ENCODE measurements at places on chromosomes 12 and 14.

- DNase-seq = no peak
Observed at GRCh38 chr12:5840944-5841343, 104.1 kb downstream of the ANO2 start.

DNA sequence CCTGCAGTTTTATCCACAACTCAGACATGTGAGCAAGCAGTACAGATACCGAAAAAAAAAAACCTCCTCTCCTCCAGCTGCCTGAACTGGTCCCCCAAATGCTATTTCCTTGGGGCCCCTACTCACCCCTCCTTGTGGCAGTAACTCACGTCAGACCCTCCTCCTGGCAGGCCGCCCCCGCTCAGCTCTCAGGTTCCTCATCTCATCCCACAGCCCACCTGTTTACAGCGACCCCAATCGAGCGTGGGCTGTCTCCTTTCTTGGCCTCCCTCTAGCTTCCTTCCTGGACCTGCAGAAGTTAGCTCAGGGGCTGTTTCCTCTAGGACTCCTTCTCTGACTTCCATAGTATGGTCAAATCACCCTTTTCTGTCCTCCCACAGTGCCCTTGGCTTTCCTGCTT is 455.3 kb downstream of the BCL11B start:
- DNase-seq = no peak

GRCh38 chr12:90921536-90921935 is 33.4 kb downstream of the CCER1 start:
- DNase-seq = no peak

- DNase-seq = no peak
Observed at GRCh38 chr12:56084958-56085543, 5.1 kb downstream of the ERBB3 start.

GRCh38 chr12:77060883-77061240 is 4.5 kb downstream of the E2F7 start:
- no peak for DNase-seq

GRCh38 chr12:9899209-9899608 is 17.9 kb downstream of the KLRF2 start:
- no peak for DNase-seq

DNA sequence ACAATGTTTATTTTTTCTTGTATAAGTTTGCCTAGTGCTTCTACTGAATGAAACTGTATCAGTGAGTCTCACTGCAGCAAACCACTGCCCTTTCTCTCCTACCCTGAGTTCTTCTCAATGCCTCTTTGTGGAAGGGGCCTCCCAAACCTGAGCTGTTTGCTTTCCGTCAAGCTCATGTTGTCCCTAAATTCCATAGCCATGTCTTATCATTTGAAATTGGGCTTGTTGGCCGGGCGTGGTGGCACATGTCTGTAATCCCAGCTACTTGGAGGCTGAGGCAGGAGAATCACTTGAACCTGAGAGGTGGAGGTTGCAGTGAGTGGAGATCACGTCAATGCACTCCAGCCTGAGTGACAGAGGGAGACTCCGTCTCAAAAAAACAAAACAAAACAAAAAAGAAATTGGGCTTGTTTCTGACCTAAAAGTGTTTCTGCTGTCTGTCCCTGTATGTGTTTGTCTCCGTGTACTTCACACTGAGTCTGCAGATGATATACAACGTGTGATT is 1.8 kb upstream of the CSRP2 start:
- DNase-seq = no peak

- no peak for DNase-seq
Observed at GRCh38 chr14:74658535-74659131, 46.6 kb upstream of the LTBP2 start.

GRCh38 chr12:103680591-103681141 is 93.6 kb downstream of the STAB2 start:
- peak; percentile 93 for DNase-seq

DNA sequence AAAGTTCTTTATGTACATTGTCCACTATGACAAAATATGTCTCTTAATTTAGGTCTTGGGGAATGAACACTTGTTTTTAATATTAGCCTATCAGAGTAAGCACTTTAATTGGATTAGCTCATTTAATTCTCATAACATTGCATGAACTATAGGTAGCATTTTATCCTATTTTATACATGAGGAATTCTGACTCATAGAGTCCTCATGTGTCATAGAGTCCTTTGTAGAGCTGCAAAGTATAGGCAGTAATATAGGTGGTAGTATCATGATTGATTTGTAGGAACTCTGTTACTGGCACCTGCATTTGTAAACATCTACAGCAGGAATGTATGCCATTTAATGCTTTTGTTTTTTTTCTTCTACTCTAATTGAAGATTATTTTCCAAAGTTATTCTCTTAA is 96.0 kb downstream of the GPHN start:
- no peak for DNase-seq

GRCh38 chr12:23964812-23965211 is 15.3 kb upstream of the SOX5 start:
- no peak for DNase-seq

DNA sequence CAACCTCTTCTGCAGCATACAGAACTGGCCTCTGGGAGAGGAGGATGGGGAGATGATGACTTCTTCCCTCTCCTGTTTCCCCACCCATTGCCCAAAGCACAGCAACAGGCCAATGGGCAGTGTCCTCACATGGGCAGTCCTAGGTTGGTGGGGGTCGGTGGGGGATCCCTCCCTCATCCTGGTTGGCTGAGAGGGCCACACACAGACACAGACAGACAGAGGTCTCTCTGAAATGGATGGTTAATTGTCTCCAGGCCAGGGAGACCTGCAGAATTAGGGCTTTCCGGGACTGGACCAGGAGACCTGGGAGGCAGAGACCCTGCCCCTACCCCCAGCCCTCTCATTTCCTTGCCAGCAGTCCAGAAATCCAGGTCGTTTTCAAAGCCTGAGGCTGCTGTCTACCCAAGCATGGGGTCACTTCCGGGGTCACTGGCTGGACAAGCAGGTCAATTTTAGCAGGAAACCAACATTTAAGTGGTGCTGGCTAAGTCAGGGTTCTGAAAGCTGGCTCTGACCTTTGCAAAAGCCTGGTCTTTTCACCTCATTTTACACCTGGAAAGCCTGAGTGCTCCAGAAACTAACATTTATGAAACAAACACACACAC is 48.6 kb upstream of the TBX3 start:
- no peak for DNase-seq

DNA sequence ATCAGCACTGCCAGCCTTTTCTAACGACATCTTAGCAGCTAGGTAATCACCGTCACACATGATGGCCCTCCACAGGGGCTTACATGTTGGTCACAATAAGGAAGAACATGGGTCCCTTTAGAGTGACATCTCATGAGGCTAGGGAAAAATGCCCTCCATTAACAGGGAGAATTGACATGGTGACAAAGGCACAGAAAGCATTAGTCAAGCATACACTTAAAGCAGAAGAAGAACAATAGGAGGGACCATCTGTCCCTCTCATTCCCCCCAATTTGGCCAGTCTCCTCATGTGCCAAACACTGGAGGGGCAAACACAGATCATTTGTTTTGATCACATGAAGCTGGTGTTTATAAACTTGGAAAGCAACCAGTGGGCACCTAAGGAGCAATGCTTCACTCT is 78.0 kb downstream of the GRIP1 start:
- no peak for DNase-seq

GRCh38 chr14:36091096-36091495 is 85.4 kb downstream of the PTCSC3 start:
- no peak for DNase-seq

DNA sequence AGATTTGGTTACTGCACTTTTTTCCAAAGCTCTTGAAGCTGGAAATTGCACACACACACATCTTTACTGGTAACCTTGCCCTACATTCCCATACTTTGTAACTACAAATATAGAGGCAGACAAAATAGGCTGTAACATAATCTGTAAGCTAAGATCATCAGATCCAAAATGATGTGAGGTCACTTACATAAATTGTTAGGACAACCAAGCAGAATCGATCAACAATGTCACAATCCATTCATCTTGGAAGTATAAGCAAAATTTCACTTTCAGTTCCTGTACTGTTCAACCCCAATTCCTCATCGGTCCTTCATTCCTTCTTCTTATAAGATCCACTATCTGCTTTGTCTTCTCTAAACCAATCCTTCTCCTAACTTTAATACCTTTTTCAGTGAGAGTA is 72.6 kb downstream of the EPS8 start:
- DNase-seq = no peak

DNA sequence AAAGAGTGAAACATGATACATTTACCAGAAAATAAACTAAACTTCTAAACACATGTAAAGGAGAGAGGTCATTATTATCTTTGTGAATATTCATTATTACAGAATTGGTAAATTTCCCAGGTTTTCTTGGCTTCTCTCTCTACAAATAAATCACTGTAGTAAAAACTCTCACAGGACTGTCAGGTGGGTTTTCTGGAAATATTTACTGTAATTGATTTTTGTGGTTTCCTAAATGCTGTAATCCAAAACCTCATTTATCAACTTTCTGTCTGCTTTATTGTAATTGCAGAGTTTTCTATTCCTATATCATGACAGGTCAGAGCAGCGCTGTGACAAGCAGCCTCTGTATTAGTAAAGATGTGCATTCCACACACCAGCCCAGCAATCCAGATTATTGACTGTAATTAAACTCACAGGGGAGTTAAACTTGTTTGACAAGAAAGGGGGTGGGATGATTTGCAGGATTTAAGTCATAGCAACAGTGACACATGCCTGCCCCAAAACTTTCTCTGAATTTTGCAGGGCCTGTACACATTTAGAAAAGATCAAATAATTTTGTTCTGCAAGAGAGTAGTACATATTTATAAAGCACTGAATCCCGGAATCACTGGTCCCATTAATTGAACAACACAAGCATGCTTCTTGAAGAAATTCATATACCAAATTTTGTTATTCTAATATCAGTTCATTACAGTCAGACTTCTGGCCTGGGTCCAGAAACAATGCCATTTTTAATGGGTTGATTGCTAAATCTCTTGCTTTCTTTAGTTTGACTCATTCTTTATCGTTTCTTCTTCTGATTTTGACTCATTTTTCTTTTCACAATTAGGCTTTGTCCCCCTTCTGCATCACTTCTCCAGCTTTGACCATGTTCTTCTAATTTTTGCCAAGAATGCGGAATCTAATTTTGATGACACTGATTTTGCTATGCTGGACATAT is 42.2 kb downstream of the PTPRO start:
- no peak for DNase-seq

- DNase-seq = no peak
Observed at GRCh38 chr12:70754330-70754741, 117.1 kb upstream of the PTPRB start.

DNA sequence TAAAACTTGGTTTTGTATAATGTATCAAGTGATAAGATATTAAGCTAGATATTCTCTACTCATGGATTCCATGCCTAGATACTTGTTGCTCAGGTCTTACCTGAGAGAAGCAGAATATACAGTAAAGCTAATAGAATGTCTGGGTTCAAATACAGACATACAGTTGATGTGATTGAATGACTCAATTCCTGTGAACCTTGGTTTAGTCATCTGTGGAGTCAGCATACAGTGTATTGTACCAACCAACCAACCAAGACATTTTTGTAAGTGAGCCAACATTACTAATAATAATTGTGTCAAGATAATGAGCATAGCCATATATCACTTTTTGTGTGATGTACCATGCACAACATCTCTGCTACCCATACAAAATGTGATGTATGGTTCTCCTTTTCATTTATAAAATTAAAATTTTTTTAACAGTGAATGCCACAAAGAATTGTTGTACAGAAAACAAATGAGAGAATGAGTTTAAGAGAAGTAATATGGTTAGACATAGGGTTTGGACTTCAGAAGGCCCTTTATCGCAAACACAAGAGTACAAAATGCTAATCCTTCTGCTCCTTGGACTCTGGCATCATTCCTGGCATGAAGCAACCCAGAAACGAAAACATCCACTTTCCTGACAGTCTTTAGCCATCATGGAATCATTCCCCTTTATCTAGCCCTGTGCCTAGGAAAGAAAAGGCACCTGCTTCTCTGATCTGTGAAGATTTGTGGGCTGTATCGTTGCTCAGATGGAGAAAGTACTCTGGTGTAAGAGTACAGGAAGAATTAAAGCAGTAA is 977.2 kb upstream of the USP15 start:
- no peak for DNase-seq

DNA sequence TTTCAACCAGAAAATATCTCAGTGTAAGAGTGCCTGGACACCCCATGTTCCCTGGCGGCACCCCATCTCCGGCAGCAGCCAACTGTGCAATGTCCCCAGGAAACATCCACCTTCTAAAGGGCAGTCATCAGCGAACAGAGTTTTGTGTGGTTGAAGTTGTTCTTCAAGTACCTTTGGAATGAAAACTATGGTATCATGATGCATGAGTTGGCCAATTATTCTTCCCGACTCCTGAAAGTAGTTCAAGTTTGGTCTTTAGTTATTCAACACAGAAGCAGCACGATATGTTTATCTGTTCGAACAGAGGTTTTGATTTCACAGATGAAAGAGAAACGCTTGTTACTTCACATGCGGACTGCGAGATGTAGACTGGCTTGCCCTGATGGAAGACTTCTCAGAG is 21.1 kb upstream of the TTC7B start:
- DNase-seq = no peak

GRCh38 chr14:92577321-92577742 is 63.8 kb downstream of the RIN3 start:
- no peak for DNase-seq

GRCh38 chr12:115660211-115660805 is 617.2 kb downstream of the MED13L start:
- DNase-seq = no peak

DNA sequence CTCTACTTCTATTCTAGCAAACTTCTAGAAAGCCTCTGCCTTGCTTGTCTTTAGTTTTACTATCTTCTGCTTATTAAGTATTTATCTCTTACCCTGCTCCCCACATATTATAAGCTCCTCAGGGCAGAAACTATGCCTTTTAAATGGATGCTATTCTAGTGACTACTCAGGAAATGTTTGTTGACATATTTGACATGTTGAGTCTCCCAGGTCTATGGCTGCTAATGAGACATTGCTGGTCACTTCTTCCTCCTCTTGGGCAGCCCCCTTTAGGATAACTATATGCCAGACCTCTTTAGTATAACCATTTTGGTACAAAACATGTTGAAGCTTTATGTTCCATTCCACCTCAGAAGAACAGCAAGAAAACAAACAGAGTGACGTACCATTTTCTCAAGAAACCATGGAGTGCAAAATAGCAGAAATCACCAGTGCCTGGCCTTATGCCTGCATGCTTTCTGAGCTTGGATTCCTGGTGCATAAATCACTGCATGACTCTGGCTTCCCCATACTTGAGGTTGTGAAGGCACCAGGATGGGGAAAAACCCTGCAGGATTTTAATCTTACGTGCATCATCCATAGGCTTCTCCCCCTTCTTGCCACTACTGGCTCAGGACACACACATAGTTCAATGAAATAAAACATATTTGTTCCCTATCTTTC is 202.6 kb downstream of the TMX1 start:
- DNase-seq = no peak

GRCh38 chr12:57610554-57611107 is 604 bp upstream of the ARHGEF25 start:
- no peak for DNase-seq
